Urinary bladder (tissue), 4 donors: ENCODE measurements at places on chromosomes 12 and 14. TPM values are rescaled to one million over a fixed set of nuclear protein-coding genes. Genes with fewer than 3 reads are reported as not detected.

DHRS2 gene
- total RNA-seq: 593 TPM

MSI1 gene
- total RNA-seq: 1.5 TPM

- no peak for DNase-seq
Observed at GRCh38 chr14:94009767-94010166, 12.7 kb downstream of the CCDC197 start.

GRCh38 chr14:67524634-67524963 lies 8.5 kb upstream of the PLEKHH1 start:
- DNase-seq: no peak

DNA sequence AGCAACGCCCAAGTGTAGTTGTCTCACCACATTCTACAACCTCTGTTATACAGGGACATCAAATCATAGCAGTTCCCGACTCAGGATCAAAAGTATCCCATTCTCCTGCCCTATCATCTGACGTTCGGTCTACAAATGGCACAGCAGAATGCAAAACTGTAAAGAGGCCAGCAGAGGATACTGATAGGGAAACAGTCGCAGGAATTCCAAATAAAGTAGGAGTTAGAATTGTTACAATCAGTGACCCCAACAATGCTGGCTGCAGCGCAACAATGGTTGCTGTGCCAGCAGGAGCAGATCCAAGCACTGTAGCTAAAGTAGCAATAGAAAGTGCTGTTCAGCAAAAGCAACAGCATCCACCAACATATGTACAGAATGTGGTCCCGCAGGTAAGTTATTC lies 123.0 kb downstream of the ARID2 start:
- no peak for DNase-seq

- DNase-seq: peak; percentile 48
Observed at GRCh38 chr12:89947437-89948270, 239.0 kb upstream of the ATP2B1 start.

DNA sequence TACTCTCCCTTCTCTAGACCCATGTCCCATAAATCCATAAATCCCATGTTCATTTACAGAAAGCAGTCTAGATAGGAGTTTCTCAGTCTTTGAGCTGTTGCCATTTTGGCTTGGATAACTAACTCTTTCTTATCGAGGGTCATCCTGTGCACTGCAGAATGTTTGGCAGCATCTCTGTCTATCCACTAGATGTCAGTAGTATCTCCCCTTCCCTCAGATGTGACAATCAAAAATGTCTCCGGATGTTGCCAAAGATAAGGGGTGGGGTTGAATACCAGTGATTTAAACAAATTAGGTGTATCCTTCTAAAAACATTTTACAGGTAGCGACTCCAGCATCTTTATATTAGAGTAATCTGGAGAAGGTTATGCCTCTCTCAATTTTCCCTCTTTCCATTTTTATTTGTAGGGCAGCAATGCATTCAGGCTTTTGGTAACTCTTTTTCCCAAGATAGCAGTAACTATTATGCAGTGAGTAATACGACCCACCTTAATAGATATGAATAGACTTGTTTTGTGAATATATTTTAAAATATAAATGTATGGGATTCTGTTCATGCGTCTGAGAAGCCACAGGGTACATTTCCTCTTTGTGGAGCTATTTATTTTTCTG lies 100.7 kb downstream of the LRRK2 start:
- DNase-seq: no peak

GRCh38 chr12:94674051-94674451 lies 23.7 kb upstream of the TMCC3 start:
- peak; percentile 51 for DNase-seq

- DNase-seq: no peak
Observed at GRCh38 chr14:28284546-28285300, 481.9 kb upstream of the FOXG1 start.

DNA sequence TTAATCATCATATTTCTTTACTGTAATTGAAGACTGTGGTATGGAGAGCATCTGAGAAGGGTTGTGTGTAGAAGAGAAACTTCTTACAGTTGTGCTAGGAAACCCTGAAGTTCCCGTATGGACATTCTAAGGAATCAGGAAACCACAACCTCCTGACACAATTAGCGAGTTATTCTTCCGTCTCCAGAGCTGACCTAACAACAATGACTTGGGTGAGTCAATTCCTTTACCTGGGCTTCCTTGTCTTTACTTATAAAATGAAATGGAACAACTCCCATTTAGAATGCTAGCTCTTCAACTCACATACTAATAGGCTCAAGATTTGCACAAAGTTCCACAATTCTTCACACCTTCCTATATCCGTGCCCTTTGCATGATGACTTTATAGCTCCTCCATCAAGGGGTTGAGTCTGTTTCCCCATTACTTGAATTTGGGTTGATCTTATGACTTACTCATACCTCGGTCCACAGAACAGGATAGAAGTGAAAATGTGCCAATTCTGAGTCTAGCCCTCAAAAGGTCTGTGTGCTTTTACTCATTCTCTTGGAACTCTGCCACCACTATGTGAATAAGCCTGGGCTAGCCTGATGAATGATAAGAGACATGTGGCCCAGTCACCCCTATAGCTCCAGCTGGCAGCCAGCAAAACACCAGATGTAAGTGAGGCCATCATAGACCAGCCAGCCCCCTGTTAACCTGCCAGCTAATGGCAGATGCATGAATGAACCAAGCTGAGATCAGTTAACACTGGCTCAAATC lies 459.4 kb downstream of the ETNK1 start:
- no peak for DNase-seq

DNA sequence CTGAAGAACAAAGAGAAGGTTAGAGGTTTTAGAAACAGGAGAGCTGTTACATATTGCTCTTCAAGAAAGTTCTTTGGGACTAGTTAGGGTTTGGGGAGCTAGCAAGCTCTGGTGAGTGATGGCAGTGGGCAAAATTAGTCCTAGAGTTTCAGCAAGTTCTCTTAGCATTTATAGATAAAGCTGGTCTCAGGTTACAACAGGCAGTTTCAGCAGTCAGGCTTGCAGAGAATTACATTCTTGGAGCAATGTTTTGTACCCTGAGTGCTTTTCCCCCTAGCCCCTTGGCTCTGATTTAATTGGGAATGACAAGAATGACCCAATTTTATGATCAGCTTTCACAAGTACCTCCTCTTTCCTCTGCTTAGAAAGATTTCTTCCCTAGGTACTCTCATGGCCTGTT lies 21.4 kb upstream of the EID3 start:
- no peak for DNase-seq
